Renal cortex interstitium (tissue), 15 donors: ENCODE measurements at places on chromosomes 4 and X.

- DNase-seq = no peak
Measured at GRCh38 chr4:77500801-77501200, 104.8 kb upstream of the CXCL13 start.

DNA sequence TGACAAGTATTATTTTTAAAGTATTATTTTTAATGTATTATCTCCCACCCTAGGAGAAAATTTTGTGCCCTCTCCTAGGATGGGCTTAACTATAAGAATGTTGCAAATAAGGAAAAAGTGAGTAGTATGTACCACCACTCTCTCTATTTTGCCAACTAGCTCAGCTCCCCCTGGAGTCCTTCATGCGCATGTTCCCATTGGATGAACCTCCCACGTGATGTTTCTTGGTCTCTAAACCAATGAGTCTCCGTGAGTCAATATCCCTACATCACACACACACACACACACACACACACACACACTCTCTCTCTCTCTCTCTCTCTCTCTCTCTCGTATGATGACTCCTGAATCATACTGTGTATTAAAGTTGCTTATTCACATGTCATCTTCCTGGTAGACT lies 129.7 kb upstream of the ZFP42 start:
- DNase-seq = no peak

DNA sequence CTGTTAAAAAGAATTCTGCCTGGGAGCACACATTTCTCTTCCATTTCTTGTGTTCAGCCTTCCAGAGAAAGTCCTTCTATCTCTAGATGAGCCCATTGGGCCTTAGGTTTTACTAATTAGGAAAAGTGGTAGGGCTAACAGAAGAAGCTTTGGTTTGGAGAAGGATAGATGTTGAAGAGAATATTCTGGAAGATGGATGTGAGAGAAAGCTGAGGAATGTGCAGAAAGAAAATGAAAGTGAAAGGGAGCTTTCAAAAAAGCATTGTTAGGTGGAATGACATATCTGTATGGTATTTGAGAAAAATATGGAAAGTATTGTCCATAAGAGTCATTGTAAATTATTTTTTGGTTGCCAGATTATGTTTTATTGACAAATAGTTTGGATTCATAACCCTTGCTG lies 474.8 kb upstream of the SLIT2 start:
- no peak for DNase-seq

- DNase-seq = no peak
Measured at GRCh38 chrX:123219916-123220315, 35.8 kb downstream of the GRIA3 start.
